RPMI8226 (cell line): ENCODE measurements at places on chromosomes 3 and 15.

DNA sequence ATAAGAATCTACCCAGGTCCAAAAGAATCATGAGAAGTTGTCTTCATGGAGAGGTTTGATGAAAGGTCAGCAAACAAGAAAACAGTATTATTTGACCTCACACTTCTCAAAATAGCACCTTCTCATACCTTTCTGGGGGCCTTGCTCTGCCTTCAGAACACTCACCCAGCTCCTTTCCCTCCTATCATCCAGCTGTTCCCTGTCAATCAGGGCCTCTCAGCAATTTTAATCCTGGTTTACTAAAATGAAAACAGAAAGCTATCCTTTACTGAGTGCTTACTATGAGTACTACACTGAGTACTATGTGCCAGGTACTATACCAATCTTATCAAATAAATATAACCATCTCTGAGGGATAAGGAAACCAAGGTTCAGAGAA lies 138.6 kb downstream of the GAP43 start:
- no peak for DNase-seq

DNA sequence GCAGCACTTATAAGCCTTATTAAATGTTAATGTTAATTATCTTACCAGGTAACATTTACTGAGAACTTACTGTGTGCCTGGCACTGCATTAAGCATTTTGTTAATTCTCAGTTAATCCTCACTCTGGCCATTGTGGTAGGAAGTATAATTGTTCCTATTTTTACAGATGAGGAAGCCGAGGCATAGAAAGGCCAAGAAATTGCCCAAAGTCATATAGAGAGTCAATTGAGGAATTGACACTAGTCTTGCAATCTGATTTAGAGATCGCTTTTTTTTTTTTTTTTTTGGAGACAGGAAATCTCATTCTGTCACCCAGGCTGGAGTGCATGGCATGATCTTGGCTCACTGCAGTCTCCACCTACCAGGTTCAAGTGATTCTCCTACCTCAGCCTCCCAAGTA lies 132.6 kb upstream of the PROK2 start:
- no peak for DNase-seq

GRCh38 chr15:45635191-45635638 lies 386 bp downstream of the SQOR start:
- peak; percentile 70 for DNase-seq

GRCh38 chr15:79540551-79540950 lies 108.4 kb downstream of the MINAR1 start:
- peak; percentile 36 for DNase-seq

DNA sequence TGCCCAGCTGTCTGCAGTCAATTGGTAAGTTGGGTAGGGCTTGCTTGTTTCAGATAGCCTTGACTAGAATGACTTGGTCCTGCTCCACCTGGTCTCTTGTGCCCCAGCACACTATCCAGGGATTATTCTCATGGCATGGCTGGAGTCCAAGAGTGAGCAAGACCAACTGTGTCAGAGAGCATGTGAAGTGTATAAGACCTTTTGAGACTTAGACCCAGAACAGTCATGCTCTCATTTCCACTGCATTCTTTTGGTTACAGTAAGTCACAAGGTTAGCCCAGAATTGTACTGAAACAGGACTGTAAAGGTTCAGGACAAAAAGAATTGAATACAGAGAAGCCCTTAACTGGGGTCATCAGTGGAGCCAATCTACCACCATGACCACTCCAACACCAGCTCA lies 650.8 kb upstream of the ADAMTS9 start:
- DNase-seq, result no peak

GRCh38 chr3:129888771-129889170 lies 4.7 kb downstream of the TMCC1 start:
- no peak for DNase-seq

DNA sequence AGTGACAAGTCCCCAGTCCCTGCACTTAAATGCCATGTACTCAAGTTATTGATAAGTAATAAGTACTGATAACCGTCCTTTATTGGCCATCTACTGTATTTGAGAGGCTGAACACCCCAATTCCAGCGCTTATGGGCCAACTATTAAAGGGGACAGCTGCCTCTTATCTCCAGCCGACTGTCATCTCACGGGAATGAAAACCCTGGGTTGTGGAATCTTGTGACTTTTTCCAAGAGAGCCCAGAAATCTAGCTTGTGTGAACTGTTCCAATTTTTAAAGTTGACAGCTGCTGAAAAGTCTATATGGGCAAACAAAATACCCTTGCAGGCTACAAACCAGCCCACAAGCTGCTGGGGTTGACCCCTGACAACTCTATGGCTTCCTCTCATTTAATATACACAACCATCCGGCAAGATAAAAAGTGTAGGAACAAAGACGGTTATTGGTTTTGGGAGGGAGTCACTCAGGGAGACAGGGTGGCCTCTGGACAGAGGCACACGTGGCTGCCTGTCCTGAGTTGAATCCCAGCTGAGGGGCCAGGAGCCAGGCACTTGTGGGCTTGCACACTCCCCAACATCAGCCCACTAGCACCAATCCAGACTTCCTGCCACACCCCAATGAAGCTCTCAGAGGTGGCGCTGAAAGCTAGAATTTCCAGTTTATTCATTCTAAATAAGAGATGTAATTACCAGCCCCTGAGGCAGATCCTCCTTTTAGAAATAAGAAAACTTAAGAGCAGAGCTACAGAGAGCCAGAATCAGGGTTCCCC lies 16.2 kb downstream of the SPSB4 start:
- no peak for DNase-seq

- no peak for DNase-seq
Observed at GRCh38 chr3:178404961-178405360, 131.3 kb upstream of the KCNMB2 start.

- DNase-seq, result no peak
Observed at GRCh38 chr3:29919571-29919970, 638.7 kb downstream of the RBMS3 start.

GRCh38 chr3:185401319-185401955 lies 38.5 kb downstream of the MAP3K13 start:
- no peak for DNase-seq

- no peak for DNase-seq
Observed at GRCh38 chr15:71083349-71083748, 31.9 kb upstream of the THSD4 start.

DNA sequence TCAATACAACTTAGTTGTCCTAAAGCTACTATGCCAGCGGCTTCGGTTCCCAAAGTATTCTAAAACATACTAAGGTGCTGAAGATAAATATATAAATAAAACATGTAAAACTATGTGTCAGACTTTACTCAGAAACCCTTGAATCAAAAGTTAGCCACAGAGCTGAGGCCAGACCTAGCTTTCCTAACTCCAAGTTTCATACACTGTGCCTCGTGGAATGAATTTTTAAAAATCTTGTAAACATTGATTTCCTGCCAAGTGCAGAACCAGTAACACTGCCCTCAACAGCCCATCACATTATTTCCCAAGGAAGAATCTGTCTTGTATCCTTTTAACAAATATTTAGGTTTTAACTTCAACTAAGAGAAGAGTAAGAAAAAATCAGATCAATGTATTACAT lies 36.4 kb downstream of the TAMM41 start:
- DNase-seq, result no peak

DNA sequence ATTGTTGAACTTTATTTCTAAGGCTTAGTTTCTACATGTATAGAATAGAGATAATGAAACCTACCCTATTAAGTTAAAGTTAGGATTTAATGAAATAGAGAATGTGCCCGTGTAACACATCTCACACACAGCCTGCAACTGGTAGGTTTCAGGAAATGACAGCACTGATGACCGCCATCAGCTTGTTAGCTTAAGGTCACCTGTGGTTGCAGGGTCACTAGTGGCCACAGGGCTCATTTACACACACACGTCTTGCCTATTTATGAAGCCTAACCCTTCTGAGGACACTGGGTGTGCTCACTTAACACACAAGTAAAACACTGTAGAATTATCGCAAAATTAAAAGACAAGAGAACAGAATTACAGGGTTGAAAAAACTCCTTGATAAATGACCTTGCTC lies 20.1 kb downstream of the CHRM5 start:
- no peak for DNase-seq

GRCh38 chr3:36397841-36398240 lies 17.5 kb downstream of the STAC start:
- DNase-seq, result no peak

GRCh38 chr3:196883361-196883760 lies 15.6 kb downstream of the SENP5 start:
- no peak for DNase-seq

GRCh38 chr15:83698294-83698693 lies 44.4 kb downstream of the ADAMTSL3 start:
- no peak for DNase-seq

GRCh38 chr3:69403454-69403853 lies 17.6 kb upstream of the FRMD4B start:
- DNase-seq, result no peak

- DNase-seq, result peak; percentile 7
Observed at GRCh38 chr3:58868097-58868779, 181.6 kb downstream of the CFAP20DC start.

- DNase-seq, result no peak
Observed at GRCh38 chr15:101171954-101172353, 79.9 kb downstream of the CHSY1 start.

- peak; percentile 49 for DNase-seq
Observed at GRCh38 chr3:188749010-188749617, 422.7 kb upstream of the TPRG1 start.

DNA sequence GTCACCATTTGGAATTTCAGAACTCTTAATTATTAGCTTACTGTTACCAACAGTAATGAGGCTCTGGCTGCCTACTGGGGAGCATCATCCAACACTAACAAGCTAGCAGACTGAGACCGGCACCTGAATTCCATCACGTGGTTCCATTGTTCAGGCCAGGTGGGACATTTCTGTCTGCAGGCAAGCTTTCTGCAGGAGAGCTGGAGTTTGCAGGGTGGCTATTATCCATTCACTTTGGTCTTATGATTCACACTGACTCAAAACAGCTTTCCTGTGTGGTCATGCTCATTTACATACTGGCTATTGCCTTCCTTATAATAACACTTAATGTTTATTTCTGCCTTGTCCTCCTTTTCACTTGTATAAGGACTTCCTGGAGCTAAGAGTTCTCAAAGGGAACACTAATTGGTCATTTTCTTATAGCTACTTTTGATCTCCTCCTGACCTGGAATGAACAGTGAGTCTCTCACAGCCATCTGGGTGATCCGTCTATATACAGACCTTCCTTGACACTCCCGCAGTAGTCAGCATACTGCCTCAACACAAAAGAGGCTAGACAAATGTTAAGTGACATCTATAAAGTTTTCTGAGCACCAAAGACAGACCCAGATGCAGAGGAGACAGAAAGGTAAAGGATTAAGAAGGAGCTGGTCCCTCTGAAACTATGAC lies 695.4 kb downstream of the FHIT start:
- DNase-seq, result no peak

DNA sequence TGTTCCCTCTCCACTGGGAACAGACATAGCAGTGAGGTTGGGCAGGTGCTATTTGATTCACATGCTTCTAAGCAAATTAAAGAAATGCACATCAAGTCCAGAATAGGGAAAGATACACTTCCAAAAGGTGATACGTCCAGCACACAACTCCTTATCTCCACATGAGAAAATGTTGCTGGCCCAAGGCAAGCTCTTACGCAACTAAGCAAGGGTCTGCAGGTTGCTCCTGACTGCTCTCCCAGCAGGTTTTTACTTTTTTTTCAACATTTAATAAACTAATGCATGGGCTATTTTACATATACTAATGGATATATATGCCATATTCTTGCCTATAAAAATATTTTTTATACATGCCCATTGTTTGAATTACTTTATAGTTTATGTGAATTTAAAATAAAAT lies 818.5 kb upstream of the ROBO1 start:
- no peak for DNase-seq

- DNase-seq, result no peak
Observed at GRCh38 chr3:178058629-178059028, 477.6 kb upstream of the KCNMB2 start.

DNA sequence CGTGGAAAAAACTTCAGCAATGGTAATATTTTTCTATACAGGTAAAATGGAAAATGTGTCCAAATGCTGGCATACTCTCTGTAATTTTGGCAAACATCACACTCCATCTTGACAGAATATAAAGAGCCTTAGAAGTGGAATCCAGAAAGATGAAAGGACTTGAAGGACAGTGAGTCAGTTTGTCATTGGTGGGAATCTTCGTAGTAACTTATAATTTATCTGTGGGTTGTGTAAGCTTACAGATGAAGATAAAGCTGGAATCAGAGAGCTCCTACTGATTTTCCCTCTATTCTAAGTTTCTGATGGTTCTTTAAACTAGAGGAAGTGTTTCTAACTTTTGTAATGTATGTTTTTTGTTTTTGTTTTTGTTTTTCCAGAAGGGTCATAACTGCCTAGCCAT lies 8.7 kb upstream of the PDZRN3 start:
- DNase-seq, result no peak

GRCh38 chr3:100521439-100521845 lies 29.0 kb downstream of the TMEM45A start:
- DNase-seq, result no peak

GRCh38 chr3:147304756-147305155 lies 101.6 kb downstream of the ZIC4 start:
- no peak for DNase-seq

DNA sequence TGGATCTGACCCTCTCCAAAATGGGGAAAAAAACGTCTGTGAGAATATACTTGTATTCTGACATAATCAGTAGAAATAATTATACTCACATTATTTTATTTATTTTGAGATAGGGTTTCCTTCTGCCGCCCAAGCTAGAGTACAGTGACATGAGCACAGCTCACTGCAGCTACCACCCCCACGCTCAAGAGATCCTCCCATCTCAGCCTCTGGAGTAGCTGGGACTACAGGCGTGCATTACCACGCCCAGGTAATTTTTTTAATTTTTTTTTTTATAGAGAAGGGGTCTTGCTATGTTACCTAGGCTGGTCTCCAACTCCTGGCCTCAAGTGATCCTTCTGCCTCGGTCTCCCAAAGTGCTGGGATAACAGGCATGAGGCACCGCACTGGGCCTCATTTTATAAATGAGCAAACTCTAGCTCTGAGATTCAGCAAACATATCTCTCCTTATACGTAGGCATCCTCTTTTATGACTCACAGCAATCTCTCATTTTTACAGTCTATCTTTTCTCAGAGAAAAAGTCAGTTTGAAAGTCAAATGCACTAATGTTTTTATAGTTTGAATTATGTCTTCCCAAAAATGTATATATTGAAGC lies 989 bp upstream of the VGLL3 start:
- DNase-seq, result no peak

- DNase-seq, result peak; percentile 20
Observed at GRCh38 chr3:81760215-81760614, 1.2 kb downstream of the GBE1 start.

DNA sequence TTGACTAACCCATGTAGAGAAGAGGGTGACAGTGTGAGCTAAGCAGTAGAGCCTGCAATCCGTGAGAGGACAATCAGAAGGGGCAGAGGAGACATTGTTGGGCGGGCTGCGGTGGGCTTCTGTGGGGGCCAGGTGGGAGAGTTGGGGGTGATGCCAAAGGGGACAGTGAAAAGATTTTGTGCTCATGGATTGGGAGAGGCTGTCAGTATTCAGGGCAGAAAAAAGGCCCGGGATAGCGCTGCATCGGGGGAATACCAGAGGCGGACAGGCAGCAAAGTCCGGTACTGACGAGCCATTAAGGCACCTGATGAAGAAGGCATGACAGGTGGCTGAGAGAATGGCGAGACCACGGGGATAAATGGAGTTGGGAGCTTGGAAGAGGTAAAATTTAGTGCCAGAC lies 1.3 kb upstream of the PXYLP1 start:
- DNase-seq, result no peak

- peak; percentile 89 for DNase-seq
Observed at GRCh38 chr15:43826508-43827341, at the start of gene WDR76. TSS of gene WDR76 (plus strand) at chr15:43827002. CDS start at chr15:43827033, 31 bp downstream.

GRCh38 chr3:13365390-13366379 lies 54.4 kb downstream of the NUP210 start:
- DNase-seq, result no peak
